ENCODE measurements at places on chromosomes 2 and 18. TPM values are rescaled to one million over a fixed set of nuclear protein-coding genes. Genes with fewer than 3 reads are reported as not detected.

CREG2 gene
- not detected for total RNA-seq

ANTXR1 gene
- 34.5 TPM for total RNA-seq

PDCD1 gene
- not detected for total RNA-seq

SIX2 gene
- 0.06 TPM for total RNA-seq

CKAP2L gene
- 15.8 TPM for total RNA-seq

ONECUT2 gene
- 1.3 TPM for total RNA-seq

ANKRD30B gene
- 0.33 TPM for total RNA-seq

SERPINB7 gene
- not detected for total RNA-seq

TDRD15 gene
- 0.15 TPM for total RNA-seq

LRRC30 gene
- not detected for total RNA-seq

OTOS gene
- total RNA-seq = not detected

- DNase-seq = no peak
Measured at GRCh38 chr2:84288293-84288692, 170.8 kb downstream of the SUCLG1 start.

DNA sequence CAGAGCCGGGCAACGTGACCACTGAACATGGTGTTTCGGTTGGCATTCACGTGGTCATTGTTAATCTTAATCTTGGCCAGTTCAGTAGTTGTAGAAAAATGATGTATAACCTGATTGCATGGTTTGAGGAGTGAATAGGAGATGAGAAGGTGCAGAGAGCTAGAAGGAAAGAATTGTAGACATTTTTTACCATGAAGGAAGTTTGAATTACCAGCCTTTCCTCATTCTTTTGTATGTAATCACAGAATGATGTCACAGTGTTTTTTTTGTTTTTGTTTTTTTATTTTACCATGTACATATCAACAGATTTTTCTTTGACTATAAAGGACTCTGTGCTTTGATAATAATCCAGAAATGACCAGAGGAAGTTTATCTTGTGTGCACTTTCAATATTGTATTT, 126.3 kb downstream of the LTBP1 start:
- no peak for DNase-seq

- peak; percentile 35 for DNase-seq
Measured at GRCh38 chr18:2337552-2338141, 233.7 kb downstream of the METTL4 start.

DNA sequence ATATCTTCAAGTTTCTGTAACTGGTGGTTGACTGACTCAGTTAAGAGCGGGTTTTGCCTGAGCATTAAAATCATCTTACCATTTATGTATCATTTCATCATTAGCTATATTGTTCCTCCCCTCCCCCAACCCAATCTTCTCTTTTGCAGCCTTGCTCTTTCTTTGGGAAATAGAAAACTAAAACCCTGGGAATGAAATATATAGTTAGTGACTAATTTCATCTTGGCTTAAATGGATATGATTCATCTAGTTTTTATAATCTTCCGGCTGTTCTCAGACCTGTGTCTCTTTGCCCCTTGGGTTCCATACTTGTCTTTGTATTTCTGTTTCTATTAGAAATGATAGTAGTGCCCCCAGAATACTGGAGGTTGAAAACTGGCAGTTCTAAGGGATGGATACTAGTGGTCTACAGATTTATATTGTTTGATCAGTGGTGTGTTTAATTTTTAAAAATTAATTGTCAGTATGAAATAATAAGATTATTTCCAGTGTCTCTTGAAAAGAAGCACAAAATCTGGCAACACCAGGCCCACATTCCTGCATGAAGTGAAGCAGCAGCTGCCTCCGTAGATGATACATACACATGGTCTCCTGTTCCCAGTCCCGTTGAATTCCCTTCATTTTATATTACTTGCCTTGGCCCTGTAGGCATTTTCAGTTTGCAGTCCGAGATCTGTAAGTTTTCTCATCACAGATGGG, 44.5 kb downstream of the PHLPP1 start:
- no peak for DNase-seq

DNA sequence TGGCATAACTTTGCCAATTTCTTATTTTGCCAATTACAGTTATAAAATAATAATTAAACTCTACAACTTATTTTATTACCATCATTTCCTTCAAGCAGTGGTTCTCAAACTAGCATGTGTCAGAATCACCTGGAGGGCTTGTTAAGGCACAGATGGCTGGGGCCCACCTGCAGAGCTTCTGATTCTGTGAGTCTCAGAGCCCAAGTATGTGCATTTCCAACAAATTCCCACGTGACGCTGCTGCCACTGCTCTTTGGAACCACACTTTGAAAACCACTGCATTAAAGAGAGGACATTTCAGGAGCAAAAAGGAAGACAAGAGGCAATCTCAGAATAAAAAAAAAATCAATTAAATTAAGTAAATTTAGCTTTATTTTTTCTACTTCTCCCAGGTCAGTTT, 94.0 kb upstream of the HNRNPA3 start:
- DNase-seq = no peak

- peak; percentile 75 for DNase-seq
Measured at GRCh38 chr2:39736640-39737039, 42.4 kb downstream of the THUMPD2 start.

- no peak for DNase-seq
Measured at GRCh38 chr2:204472375-204472774, 72.9 kb upstream of the PARD3B start.

- DNase-seq = no peak
Measured at GRCh38 chr2:6653281-6653750, 212.4 kb downstream of the CMPK2 start.

- no peak for DNase-seq
Measured at GRCh38 chr2:70214953-70215549, 24.2 kb upstream of the C2orf42 start.

DNA sequence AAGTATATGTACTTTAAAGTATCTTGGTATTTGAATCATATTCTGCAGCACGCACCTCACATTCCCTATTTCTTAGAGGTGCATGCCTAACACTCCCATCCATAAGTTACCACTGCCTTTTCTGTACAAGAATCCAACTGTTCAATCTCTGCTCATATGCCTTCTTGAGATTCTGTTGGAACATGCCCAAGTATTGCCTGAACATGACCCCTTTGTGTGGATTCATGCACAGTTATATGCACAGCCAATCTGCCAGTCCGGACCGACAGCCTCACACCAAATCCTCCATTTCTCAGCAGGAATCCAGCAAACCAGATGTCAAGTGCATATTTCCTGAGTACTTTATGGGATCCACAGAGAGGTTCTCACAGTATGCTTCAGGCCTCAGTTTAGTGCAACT, 222.0 kb downstream of the TMEM182 start:
- DNase-seq = no peak

- no peak for DNase-seq
Measured at GRCh38 chr2:195338856-195339255, 318.2 kb upstream of the SLC39A10 start.

- DNase-seq = no peak
Measured at GRCh38 chr2:9069543-9069942, 66.1 kb upstream of the MBOAT2 start.

- DNase-seq = no peak
Measured at GRCh38 chr2:53516650-53517049, 251.0 kb upstream of the CHAC2 start.
